ENCODE measurements at places on chromosomes 2 and 18. TPM values are rescaled to one million over a fixed set of nuclear protein-coding genes. Genes with fewer than 3 reads are reported as not detected.
A peak's percentile ranks its signal among the peaks of the same experiment; 100 is the strongest.

The RAMP1 gene
- total RNA-seq: not detected

The CD28 gene
- 133 TPM for total RNA-seq

GRCh38 chr18:12520442-12520992, 112.8 kb downstream of the PRELID3A start:
- H3K4me1 ChIP-seq: no peaks in the 10 kb centered on the region
- H3K27ac ChIP-seq: no peak overlapping the region
- H3K4me3 ChIP-seq: no peak overlapping the region
- DNase-seq: no peak
- H3K27me3 ChIP-seq: no peaks in the 10 kb centered on the region
- no peaks in the 10 kb centered on the region for H3K36me3 ChIP-seq

- DNase-seq: no peak
- peaks cover 4% of the 10 kb centered on the region for H3K27me3 ChIP-seq
- peaks cover 2% of the 10 kb centered on the region for H3K36me3 ChIP-seq
- no peak overlapping the region for H3K4me3 ChIP-seq
- no peak overlapping the region for H3K27ac ChIP-seq
These were observed 24.6 kb upstream of the SPOPL start for GRCh38 chr2:138476940-138477339.

DNA sequence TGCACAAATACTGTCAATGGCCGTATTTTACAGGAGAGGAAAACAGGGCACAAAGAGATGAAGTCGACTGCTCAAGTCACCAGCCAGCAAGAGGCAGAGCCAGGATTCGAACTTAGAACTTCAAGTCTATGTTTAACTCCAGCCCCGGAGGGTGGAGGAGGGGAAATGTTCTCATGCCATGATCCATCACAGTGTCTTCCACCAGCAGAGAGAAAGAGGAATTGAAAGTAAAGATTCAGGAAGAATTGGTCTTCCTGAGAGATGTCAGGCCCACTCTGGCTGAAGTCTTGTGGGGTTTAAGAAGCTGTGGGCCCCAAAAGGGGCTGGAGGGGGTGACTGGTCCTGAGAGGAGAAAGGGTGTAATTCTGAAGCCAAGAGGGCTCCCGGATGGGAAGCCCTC, 260.0 kb downstream of the TNS1 start:
- no peak overlapping the region for H3K4me3 ChIP-seq
- no peaks in the 10 kb centered on the region for H3K36me3 ChIP-seq
- H3K27me3 ChIP-seq: no peaks in the 10 kb centered on the region

DNA sequence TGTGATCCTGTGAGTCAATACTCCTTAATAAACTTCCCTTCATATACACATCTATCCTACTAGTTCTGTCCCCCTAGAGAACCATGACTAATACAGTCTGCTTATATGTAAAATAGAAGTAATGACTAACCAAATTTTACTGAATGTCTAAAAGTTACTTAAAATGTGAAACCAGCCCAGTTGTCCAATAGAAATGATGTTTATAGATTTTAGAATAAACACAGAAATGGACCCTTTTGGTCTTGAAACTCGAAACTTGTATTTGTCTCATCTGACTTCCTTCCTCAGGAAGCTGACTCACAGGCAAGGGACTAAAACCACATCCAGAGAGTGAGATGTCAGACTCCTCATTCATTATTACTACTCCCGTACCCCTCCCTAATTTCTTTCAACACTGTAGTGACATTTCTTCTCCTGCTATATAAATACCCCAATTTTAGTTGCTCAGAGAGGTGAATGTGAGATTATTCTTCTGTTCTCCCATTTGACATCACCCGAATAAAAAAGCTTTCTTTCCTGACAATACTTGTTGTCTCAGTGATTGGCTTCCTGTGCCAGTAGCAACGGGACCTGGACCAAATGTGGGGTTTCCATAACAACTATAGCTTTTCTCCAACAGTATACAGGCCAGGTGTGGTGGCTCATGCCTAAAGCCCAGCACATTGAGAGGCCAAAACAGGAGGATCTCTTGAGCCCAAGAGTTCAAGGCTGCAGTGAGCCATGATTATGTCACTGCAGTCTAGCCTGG, 486.0 kb downstream of the ERBB4 start:
- no peaks in the 10 kb centered on the region for H3K27me3 ChIP-seq
- no peak overlapping the region for H3K27ac ChIP-seq
- H3K4me1 ChIP-seq: no peaks in the 10 kb centered on the region
- no peak for DNase-seq
- H3K4me3 ChIP-seq: no peak overlapping the region
- no peaks in the 10 kb centered on the region for H3K36me3 ChIP-seq

- no peak for DNase-seq
- H3K36me3 ChIP-seq: peaks cover 3% of the 10 kb centered on the region
- H3K27me3 ChIP-seq: peaks cover 73% of the 10 kb centered on the region
- H3K27ac ChIP-seq: peak within 1 kb of the TSS; percentile 87
- H3K4me1 ChIP-seq: peaks cover 49% of the 10 kb centered on the region
These were observed at the start of gene SP9 for GRCh38 chr2:174334781-174335251. SP9 (plus strand) TSS chr2:174334954; CDS start chr2:174335093, 139 bp downstream.
